ENCODE measurements at places on chromosomes 1 and 21.

DNA sequence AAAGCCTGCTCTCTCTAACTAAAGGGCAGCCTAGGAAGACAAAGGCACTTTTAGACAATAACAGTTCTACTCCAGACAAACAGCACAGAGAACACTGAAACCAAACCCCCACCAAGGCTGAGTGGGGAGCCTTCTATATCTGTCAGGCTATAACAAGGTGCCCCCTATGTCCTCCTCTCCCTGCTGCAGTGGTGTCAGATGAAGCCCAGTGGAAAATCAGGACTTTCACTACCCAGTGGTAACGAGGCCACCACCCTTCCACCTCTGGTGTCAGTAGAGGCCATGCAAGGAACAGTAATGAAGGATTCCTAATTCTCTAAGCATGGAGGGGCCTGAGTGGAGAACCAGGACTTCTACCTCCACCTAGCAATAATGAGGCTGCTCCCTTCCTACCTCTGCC is 83.7 kb downstream of the ZSWIM5 start:
- DNase-seq: no peak

DNA sequence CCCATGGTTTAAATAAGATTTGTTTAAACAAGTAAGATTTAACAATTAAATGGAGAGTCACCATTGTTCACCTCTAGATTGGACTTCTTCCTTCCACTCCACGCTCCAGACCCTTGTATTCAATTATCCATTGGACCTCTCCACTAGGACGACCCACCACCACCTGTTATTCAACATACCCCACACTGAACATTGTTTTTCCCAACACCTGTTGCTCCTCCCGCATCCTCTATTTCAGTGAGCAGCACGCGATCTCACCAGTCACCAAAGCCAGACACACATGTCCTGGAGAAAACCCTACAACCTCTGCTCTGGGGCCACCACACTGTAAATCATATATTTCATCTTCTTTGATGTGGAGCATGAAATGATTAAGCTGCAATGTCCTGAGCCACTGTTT is 28.6 kb downstream of the ATP8B2 start:
- DNase-seq: no peak

- peak; percentile 4 for DNase-seq
Observed at GRCh38 chr1:86706018-86706635, 1.8 kb downstream of the SH3GLB1 start.

GRCh38 chr1:43366179-43366578 is 1.6 kb downstream of the ELOVL1 start:
- no peak for DNase-seq

GRCh38 chr21:17340081-17340480 is 172.8 kb upstream of the CXADR start:
- no peak for DNase-seq

GRCh38 chr1:234535218-234535617 is 56.2 kb upstream of the TARBP1 start:
- DNase-seq: no peak

DNA sequence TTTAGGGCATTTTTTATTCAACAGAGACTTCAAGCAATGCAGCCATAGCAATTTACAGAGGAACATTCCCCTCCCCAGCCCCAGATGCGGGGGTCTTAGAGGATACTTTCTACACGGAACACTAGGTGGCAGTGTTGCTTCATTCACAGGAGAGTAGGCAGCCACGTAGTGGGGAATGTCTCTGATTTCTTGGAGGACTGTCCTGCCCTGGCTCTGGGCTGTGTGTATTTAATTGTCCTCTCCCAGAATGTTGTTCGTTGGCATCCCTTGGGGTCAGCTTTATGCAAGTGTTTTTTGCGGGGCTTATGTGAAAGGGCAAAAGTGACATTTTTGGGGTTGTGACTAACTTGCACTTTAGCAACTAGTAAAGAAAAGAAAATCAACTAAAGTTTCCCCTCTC is 96.9 kb downstream of the PAPPA2 start:
- peak; percentile 59 for DNase-seq

GRCh38 chr21:39453571-39454179 is 1.9 kb downstream of the SH3BGR start:
- DNase-seq: no peak

- DNase-seq: no peak
Observed at GRCh38 chr1:234302354-234302962, 70.8 kb upstream of the COA6 start.

DNA sequence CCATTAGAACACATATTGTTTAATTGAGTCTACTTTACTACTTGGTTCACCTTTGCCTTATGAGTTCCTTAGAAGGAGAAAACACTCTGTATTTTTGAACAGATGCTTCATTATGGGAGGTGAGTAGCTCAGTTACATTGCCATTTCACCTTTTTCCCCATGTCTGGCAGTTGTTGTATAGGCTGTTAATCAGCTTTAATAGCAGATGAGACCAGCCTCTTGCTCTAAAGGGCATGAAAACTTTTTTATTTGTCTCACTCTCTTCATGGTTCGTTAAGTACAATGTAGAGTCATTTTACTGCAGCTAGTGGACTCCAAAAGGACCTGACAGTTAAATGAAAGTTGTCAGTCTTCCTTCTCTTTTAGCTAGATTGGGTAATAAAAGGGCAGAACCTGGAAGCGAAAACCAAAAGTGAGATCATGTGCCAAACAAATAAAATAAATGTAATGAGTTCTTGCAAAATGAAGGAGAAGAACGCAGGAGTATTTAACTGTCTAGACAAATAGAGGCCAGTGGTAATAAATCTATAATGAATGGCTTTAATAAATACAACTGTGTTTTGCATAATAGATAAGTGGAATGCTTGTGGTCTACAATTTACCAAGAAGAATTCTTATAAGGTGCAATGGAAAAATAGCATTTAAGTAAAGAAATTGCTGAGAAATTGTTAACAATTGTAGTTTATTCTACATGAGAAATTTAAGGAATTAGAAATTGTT is 180.0 kb upstream of the NEGR1 start:
- no peak for DNase-seq

- DNase-seq: no peak
Observed at GRCh38 chr1:23897083-23897482, 16.1 kb downstream of the CNR2 start.

DNA sequence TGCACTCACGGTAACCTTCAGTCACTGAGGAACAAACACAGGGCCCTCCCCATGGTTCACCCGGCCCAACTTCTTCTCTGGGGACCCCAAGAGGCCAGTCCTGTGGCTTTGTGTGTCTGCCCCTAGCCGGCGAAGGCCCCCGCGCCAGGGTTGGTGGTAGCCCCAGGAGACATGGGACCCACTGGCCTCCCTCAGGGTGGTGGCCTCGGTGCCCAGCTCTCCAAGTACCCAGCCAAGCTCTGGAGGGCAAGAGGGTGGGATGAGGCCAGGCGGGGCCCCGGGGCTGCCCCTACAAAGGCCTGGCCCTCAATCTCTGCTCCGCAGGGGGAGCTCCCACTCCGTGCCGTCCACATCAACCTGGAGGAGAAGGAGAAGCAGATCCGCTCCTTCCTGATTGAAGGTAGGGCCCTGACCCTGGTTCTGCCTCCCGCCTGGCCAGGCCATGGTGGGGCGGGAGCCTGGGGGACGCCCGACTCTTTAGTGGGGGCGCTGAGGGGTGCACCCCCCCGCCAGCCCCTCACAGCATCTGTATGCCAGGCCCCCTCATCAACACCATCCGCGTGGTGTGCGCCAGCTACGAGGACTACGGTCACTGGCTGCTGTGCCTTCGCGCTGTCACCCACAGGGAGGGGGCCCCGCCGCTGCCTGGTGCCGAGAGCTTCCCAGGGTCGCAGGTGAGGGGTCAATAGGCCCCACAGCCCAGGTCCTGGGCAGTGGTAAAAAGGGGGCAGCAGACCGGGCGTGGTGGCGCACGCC is 5.6 kb downstream of the PLEKHN1 start:
- DNase-seq: no peak

GRCh38 chr1:164614316-164614715 is 55.3 kb downstream of the PBX1 start:
- no peak for DNase-seq

DNA sequence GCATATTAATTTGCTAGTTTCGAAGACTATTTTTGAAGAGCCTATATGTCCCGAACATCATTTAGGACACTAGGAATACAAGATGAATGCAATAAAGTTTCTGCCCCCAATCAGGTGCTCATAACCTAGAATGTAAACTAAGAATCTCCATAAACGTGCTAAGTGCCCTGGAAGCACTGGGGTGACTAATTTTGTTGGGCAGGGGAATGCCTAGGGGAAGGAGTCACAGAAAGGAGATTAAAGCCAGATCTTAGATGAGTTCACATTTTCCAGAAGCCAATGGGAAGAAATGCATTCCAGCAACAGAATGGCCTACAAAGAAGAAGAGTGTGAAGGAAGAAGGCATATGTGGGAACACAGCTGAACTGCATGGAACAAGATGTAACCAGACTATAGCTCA is 19.5 kb downstream of the SCYL3 start:
- DNase-seq: peak; percentile 85

GRCh38 chr1:207981976-207982375 is 71.1 kb upstream of the CD34 start:
- peak; percentile 18 for DNase-seq

DNA sequence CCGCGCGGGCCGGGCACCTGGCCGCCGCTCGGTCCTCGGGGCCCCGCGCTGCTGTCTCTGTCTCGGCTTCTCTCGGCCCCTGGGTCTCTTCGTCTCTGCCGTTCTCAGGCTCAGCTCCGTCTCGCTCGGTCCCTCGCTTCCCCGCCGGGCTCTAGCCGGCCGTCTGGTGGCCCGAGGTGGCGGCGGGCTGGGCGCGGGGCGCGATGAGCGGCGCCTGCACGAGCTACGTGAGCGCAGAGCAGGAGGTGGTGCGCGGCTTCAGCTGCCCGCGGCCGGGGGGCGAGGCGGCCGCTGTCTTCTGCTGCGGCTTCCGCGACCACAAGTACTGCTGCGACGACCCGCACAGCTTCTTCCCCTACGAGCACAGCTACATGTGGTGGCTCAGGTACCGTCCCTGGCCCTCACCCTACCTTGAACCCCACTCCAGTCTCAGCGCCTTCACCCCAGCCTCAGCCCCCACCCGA is 355 bp downstream of the SHISAL2A start:
- DNase-seq: peak; percentile 18

- DNase-seq: no peak
Observed at GRCh38 chr1:64098846-64099582, 104.4 kb upstream of the UBE2U start.

- DNase-seq: peak; percentile 75
Observed at GRCh38 chr1:247357781-247358211, 26.1 kb upstream of the ZNF496 start.

DNA sequence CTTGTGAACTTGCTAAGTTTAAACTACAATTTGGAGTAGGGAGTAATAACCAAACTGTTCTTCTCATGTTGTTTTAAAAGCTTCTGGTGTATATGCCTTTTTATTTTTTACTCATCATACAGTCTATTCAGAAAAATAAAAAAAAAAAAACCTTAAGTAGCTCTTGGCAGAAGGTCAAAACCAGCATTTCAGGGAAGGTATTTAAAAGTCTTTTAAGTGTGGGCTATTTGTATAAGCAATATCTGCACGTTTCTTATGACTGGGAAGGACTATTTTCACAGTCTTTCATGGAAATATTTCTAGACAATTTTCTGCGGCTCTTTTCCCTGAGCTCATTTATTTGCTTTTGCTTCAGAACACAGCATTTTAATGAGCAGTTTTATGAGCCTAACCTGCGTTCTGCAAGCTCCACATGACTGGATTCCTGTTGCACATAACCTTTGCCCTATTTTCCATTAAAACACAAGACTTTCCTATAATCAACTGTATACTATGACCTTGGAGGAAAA is 60.9 kb upstream of the C1orf105 start:
- DNase-seq: peak; percentile 70

GRCh38 chr1:172826096-172826741 is 167.3 kb downstream of the FASLG start:
- peak; percentile 91 for DNase-seq

- DNase-seq: no peak
Observed at GRCh38 chr1:58679463-58679862, 20.4 kb downstream of the MYSM1 start.

- DNase-seq: no peak
Observed at GRCh38 chr1:202361701-202362100, 13.2 kb downstream of the PPP1R12B start.

DNA sequence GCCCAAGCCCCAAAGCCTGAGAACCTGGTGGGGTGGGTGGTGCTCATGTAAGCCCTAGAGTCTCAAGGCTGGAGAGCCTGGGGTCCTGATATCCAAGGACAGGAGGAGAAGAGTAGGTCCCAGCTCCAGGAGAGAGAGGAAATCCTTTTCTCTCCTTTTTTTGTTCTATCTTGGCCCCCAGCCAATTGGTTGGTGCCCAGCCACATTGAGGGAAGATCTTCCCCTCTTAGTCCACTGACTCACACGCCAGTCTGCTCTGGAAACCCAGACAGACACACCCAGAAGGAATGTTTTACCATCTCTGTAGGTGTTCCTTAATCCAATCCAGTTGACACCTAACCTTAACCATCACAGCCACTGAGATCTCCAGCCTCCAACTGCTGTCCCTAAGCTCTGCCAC is 16.2 kb upstream of the LIN9 start:
- DNase-seq: peak; percentile 41

- DNase-seq: no peak
Observed at GRCh38 chr1:70552662-70553566, 141.8 kb downstream of the CTH start.

GRCh38 chr21:38244885-38245869 is 11.6 kb upstream of the KCNJ15 start:
- DNase-seq: peak; percentile 97

DNA sequence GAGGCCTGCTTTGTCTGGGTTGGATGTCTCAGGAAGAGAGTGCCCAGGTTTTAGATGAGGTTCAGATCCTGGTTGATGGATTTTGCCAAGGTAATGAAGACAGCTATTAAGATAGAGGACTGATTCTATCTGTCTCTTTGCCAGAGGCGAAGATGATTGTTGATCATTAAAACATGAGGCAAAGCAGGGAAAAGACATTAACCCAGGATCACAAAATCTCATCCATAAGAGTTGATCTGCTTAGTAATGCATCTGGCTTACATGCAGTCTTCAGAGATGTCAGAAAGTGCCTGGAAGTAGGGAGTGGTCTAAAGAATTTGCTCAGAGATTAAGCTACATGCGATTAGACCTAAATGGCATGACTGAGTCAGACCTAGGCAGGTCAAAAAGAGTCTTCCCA is 229.6 kb upstream of the PLD5 start:
- no peak for DNase-seq

DNA sequence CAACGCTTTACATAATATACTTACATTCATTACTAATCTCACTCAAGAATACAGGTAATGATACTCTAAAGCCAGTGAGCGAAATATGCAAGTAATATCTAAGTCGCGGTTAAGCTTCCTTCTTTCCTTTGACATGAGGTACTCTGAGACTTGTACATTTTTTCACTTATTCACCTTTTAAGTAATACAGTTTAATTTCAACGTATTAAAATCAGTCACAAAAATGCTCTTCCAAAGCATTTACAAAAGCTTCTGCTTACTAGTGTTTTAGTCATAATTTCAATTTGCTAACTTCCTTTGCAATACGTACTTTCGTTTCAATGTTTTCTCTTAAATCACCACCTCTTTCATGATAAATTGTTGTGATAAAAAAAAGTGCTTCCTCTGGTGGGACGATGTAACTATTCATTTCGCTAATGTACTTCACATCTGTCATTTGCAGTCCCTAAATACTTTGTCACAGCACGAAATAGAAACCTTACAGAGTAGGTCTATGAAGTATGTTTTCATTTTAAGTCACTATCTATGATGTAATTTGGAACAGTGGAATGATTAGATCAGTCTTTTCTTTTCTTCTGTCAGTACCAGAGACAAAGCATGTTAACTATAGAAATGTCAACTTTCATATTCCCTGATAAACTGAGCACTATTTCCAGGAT is 34.0 kb upstream of the ADGRL4 start:
- peak; percentile 8 for DNase-seq

GRCh38 chr1:157715736-157716135 is 15.2 kb upstream of the FCRL3 start:
- DNase-seq: no peak

GRCh38 chr1:30596470-30596869 is 126.9 kb downstream of the MATN1 start:
- DNase-seq: no peak
